ENCODE measurements at places on chromosomes 1 and 21.

DNA sequence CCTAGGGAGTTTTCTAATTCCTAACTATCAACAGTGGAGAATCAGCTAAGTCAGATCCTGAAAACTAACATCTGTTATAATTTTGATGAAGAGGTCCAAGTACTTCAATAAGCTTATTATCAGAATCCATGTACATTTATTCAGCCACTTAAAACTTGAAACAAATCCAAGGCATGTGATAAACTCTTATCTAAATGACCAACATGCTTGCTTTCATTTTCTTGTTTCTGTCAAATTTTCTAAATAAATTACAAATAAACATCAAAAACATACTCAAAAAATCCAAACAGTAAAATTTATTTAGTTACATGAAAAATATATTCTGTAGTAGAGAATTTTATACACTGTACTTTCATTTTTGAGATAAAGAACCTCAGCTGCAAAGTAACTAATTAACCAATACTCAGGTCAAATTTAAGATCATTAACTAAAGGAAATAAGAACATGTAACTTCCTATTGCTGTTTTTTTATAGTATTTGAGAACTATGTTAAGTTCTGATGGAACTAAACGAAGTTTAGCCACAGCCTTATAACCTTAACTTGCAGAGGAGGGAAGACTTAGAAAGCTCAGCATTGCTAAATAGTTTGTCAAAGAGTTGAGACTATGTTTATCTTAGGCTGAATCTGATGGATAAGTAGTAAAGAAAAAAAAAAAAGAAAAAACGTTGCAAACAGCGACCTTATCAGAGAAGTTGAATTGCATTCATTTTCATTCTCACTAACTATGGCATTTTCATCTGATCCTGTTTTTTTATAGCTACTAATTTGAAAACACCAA, 44.9 kb downstream of the SYNJ1 start:
- no peak for DNase-seq

- no peak for DNase-seq
Measured at GRCh38 chr1:39381839-39382238, 109.6 kb upstream of the BMP8A start.

- no peak for DNase-seq
Measured at GRCh38 chr1:216793303-216793702, 70.1 kb upstream of the ESRRG start.

- no peak for DNase-seq
Measured at GRCh38 chr1:10068605-10069294, 36.0 kb downstream of the UBE4B start.

GRCh38 chr1:183730107-183730724, 74.7 kb upstream of the RGL1 start:
- DNase-seq, result no peak

DNA sequence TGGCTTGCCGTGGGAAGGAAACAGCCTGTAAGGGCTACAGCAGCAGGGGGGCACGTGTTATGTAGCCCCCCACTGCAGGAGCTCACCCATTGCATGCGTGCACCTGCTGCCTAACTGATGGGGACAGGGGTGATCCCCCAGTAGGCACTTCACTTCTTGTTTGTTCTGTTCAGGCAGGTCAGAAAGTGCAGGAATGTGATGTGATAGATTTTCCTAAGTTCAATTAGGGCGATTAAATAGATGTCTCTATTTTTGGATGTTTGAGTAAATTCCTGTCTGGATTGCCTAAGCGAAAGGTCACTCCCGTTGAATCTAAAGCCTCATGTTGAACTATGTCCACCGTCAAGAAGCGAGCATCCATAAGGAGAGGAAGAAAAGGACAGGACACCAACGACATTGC, 78.8 kb upstream of the LPGAT1 start:
- no peak for DNase-seq

DNA sequence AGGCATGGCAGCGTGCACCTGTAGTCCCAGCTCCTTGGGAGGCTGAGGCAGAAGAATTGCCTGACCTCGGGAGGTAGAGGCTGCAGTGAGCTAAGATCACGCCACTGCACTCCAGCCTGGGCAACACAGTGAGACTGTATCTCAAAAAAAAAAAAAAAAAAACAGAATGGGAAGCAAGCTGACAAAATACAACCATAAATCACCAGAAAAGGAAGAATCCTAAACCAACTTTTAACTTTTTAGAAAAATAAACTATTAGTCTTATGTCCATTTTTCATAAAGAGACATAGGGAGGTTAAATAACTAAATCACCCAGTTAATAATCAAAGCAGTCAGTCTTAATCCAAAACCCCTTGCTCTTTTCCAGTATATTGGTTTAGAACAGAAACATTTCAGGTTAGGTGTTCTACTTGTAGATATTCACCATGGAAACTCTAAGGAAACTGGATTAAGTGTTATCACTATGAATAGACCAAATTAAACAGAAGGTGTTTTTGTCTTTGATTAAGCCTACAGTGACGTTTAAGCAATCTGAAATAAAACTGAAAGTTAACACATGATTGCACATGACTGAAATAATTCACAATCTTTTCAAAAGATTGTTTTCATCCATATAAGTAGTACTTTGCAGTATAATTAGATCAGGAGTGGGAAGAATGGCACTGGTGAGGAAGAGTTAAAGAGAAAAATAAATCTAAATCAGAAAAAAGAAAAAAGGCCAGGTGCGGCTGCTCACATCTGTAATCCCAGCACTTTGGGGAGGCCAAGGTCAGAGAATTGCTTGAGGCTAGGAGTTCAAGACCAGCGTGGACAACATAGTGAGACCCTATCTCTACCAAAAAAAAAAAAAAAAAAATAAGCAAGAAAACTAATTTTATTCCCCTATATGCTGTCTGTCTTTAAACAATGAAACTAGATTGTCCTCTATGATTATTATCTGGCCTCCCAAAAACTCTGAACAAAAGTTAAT, 9.6 kb downstream of the CDC42BPA start:
- DNase-seq, result no peak

DNA sequence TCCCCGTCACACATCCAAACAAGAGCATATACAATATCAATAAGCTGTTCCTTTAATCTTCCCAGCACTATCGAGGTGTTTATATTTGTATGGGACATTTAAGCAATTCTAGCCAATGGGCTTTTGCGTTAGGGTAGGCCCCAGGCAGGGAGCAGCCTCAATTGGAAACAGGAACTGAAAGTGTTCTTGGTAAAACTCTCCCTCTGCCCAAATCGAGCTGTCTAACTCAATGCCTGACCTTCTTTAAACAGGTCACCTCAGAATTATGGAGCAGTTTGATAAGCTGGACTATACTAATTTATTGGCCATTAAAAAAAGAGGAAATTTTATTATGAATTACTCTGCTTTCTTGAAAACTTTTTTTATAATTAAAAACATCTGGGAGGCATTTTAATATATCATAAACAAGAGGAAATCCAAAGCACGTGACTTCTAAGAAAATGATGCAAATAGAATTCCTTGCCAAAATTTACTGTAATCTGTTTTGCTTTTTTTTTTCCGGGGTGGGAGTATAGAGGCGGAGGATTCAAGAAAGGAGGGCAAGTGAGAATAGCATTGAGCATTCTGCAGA, 498.1 kb downstream of the LMO4 start:
- no peak for DNase-seq

DNA sequence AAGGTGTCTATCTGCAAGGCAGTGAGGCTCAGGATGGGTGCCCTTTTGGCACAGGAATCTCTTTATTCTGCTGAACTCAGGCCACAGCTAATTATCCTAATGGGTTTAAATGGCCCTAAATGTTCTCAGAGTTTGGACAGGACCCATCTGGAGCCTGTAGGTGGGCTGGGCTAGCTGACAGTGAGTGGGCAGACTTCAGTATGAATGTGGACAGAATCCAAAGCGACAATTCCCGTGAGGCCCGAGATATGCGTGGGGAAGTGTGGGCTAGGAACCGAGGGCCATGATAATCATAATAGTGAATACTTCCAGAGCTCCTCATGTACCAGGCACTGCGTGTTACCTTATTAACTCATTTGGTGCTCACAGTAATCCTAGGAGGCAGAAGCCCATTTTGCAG, 165.3 kb downstream of the GRIK3 start:
- DNase-seq, result peak; percentile 8

- DNase-seq, result no peak
Measured at GRCh38 chr1:182149411-182149965, 88.0 kb upstream of the ZNF648 start.

DNA sequence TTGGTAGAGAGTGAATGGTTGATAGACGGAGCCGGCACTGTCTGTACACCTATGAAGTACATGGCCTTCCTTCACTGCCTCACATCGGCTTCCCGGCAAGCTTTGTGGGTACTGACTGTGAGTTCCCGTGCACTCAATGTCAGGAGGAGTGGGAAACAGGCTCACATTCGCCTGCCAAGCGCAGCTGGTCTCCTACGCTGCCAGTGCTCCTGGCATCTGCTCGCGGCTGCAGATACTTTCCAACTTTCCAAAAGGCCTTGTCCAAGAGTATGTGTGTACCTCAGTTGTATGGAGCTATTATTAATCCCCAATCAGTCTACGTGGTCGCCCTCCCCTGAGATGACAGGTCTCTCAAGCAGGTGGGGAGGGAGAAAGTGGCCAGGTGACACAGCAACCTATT, 180.8 kb downstream of the ZSCAN20 start:
- no peak for DNase-seq

DNA sequence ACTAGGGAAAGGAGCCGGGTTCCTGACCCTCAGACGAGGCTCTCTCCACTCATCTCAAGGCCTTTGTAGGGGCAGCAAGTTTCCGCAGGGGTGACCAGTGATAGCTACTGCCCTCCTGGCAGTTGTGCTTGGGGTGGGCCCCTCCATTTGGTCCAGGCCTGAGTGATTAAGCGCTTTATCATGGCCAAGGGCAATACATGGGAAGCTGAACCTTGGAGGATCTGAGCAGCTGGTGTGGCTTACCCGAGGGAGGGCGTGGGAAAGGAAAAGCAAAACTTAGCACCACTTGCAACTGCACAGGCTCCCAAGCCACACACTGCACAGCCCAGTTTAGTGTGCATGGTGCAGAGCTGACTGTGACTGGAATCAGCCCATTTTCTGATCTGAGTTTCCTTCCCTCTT, 47.8 kb downstream of the GADD45A start:
- DNase-seq, result no peak

- no peak for DNase-seq
Measured at GRCh38 chr1:76769911-76770310, 97.4 kb upstream of the ST6GALNAC5 start.

GRCh38 chr21:39673736-39674135, 61.0 kb downstream of the B3GALT5 start:
- DNase-seq, result peak; percentile 5

DNA sequence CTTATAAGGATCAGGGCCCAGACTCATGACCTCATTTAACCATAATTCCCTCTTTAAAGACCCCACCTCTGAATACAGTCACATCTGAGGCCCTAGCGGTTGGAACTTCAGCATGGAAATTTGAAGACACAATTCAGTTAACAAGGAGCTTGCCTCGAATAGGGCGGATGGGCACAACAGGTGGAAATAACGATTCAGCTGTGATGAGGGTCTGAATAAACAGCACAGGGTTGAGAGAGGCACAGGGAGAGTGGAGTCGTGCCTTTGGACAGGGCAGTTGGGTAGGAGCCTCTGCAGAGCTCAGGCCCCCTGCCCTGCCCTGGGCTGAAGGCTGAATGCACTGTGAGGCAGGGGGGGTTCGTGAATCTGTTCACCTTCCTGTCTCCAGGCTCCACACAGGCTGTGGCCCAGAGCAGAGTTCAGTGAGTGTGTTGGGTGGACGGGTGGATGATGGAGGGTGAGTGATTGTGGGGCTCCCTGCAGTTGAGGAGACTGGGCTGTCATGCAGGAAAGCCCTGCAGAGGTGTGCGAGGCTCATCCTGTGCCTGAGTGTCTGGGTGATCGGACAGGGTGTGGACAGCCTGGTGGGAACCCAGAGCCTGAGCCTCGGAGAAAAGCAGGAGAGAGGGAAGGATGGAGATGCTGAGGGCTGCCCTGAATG, 243.1 kb downstream of the FOXD2 start:
- DNase-seq, result no peak

- DNase-seq, result no peak
Measured at GRCh38 chr1:184890539-184890973, 83.8 kb downstream of the NIBAN1 start.

GRCh38 chr1:213513006-213513405, 462.0 kb downstream of the RPS6KC1 start:
- no peak for DNase-seq

- DNase-seq, result no peak
Measured at GRCh38 chr1:111734426-111734825, 4.8 kb downstream of the INKA2 start.

- no peak for DNase-seq
Measured at GRCh38 chr1:29893046-29893723, 656.9 kb downstream of the PTPRU start.

DNA sequence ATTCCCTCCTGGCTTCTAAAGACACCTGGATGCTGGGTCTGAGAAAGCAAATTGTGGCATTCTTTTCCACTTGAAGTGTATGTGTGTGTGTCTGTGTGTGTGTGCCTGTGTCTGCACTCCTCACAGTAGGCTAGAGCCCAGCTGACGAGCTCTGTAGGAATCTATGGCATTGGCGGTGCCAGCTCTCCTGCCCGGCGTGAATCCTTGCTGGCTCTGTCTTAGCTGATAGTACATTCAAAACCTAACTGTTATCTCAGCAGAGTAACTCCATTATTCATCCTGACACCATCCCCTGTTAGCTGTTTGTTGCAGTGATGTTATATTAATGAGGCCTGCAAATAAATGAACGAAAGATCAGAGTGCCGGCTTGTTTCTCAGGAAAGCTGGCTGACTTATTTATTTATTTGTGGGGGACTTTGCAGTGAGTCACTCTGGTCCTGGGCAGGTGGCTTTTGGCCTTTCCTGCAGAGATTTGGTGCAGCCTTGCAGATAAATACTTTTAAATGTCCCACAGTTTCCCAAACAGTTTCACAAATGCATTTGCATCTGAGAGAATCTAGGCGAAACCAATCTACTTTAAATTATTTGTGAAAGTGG, 160.6 kb upstream of the CD34 start:
- DNase-seq, result no peak

DNA sequence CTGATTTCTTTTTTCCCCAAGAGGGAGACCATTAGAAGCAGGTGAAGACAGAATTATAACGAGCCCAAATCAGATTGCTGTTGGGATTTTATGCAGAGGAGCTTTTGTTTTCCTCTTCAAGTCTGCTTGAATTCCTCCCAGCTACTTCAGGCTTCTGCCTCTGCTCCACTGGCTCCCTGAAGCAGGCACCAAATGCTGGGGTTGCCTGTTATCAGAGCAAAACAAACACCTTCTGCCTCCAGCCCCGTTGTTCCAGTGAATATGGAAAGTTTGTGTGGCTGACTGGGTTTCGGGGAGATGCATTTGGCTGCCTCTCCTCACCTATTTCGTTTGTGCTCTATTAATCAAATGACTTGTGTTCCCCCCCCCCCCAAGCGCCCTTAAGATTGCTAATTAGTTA, 209.2 kb downstream of the URB2 start:
- DNase-seq, result no peak
